AG09319 (cell line): ENCODE measurements at places on chromosomes 1 and 21.

DNA sequence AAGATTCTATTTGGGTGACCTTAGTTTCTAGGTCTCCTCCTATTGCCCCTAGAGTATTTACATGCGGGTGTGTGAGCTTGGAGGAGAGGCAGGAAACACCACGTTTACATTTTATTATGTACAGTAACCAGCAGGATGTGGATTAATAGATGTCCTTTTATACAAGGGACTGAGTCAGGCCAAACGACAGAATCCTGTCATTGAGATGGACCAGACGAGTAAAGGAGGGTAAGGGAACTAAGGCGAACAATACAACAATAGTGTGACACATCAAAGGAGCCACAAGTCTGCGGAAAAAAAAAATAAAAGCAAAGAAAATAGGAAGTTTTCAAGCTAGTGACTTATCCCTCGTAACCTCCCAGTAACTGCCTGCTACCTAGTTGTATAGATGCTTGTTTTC is 151.1 kb downstream of the GABPA start:
- DNase-seq = no peak

DNA sequence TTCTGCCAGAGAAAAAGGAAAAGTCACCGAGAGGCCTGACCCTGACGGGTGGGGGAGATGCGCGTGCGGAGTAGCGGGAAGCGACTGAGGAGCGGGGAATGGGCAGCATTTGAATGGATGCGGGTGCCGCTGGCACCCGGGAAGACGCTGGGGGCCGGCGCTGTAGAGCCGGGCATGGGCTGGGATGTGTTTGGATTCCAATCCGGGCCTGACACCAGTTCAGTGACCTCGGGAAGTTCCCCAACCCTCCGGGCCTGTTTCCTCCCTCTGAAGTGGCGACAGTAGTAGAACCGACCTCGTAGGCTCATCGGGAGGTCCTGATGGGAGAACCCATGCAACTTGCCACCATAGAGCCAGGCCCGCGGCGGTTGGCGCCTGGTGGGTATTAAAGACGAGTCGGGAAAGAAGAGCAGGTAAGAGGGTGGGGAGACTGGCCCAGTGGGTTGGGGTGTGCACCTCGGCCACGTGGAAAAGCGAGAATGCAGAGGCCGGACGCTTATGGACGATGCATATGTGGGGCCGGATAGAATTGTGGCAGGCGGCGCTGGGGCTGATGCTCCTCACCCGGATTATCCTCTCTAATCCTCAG is 642 bp upstream of the SLC16A1 start:
- DNase-seq = no peak

- DNase-seq = no peak
Observed at GRCh38 chr1:41578712-41579335, 94.3 kb upstream of the EDN2 start.

- no peak for DNase-seq
Observed at GRCh38 chr1:207811319-207811718, 59.5 kb downstream of the CD46 start.

DNA sequence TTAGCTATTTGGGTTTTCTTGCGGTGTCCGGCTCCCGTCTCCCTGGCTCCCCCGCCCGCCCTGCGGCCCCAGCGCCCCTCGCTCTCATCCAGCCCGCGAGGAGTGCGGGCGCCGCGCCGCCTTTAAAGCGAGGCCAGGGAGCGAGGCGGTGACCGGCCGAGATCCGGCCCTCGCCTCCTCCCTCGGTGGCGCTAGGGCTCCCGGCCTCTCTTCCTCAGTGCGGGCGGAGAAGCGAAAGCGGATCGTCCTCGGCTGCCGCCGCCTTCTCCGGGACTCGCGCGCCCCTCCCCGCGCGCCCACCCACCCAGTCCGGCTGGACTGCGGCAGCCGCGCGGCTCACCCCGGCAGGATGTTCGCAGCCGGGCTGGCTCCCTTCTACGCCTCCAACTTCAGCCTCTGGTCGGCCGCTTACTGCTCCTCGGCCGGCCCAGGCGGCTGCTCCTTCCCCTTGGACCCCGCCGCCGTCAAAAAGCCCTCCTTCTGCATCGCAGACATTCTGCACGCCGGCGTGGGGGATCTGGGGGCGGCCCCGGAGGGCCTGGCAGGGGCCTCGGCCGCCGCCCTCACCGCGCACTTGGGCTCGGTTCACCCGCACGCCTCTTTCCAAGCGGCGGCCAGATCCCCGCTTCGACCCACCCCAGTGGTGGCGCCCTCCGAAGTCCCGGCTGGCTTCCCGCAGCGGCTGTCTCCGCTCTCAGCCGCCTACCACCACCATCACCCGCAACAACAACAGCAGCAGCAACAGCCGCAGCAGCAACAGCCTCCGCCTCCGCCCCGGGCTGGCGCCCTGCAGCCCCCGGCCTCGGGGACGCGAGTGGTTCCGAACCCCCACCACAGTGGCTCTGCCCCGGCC is 492 bp downstream of the HLX start:
- no peak for DNase-seq
